ENCODE measurements at places on chromosomes 1 and 21.

DNA sequence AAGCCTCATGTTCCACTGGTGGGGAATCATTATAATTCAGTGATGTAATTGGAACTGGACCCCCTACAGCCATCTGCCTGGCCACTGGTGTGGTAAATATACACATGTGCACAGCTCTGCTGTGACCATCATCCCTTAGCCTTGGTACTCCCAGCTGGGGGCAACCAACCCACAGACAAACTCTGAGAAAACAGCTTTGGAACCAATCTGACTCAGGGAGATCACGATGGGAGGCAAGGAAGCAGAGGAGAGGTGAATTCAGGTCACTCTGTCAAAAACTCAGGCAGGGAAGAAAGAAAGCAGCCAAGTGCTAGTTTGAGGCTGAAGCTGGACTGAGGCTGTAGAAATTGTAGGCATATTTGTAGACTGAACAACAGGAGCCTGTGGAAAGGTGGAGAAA, 197.8 kb upstream of the GALNT2 start:
- DNase-seq, result no peak

DNA sequence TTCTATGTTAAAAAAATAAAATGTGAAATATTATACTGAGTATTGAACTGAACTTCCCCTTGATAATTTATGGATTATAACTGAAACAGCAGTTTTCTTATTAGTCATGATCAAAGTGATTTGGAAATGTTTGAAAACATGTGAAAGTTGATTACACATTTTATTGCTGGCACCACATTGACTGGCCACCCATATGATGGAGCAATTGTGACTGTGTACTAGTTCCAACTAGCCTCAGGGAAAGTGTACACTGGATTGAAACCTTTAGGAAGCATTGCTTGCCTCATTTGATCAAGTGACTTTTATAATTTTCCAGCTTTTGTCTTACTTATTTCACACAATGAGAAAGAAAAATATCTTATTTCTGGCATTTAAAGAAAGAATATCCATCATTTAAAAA, 128.0 kb upstream of the ADGRL2 start:
- no peak for DNase-seq

- no peak for DNase-seq
Measured at GRCh38 chr21:32061729-32062128, 188.9 kb downstream of the HUNK start.

- no peak for DNase-seq
Measured at GRCh38 chr1:153663211-153663610, 4.7 kb downstream of the SNAPIN start.

DNA sequence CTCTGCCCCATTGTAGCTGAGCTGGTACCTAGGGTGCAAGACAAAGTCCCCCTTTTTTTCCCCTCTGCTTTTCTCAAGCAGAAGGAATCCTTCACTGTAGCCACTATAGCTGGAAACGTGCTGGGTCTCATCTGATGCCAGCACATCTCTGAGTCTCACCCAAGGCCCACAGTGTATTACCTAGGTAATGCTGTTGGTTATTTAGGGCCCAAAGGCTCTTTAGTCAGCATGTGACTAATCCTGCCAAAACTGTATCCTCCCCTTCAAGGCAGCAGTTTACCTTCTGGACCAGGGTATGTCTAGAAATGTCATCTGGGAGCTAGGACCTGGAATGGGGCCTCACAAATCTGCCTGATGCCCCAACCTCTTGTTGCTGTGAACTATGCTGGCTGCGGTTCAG, 423.4 kb downstream of the NUF2 start:
- DNase-seq, result no peak

GRCh38 chr21:34796518-34797200, 127.9 kb downstream of the CLIC6 start:
- no peak for DNase-seq

- no peak for DNase-seq
Measured at GRCh38 chr21:42031816-42032215, 21.7 kb upstream of the ZBTB21 start.

DNA sequence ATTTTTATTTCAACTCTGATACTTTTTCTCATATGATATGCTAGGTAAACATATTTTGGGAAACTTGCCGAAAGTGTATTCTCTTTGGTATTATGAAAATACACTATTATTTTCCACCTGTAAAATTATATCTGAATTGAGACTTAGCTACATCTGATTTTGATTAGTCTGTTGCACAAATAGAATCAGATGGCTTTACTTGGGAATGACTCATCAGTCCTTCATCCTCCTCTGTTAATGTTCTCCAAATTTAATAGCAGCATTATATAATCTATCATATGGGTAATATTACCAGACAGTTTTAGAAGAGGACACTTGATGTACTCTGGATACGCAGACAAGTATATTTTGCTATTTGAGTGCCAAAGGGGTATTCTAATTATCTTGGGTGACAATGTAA, 245.3 kb downstream of the CTH start:
- DNase-seq, result no peak

DNA sequence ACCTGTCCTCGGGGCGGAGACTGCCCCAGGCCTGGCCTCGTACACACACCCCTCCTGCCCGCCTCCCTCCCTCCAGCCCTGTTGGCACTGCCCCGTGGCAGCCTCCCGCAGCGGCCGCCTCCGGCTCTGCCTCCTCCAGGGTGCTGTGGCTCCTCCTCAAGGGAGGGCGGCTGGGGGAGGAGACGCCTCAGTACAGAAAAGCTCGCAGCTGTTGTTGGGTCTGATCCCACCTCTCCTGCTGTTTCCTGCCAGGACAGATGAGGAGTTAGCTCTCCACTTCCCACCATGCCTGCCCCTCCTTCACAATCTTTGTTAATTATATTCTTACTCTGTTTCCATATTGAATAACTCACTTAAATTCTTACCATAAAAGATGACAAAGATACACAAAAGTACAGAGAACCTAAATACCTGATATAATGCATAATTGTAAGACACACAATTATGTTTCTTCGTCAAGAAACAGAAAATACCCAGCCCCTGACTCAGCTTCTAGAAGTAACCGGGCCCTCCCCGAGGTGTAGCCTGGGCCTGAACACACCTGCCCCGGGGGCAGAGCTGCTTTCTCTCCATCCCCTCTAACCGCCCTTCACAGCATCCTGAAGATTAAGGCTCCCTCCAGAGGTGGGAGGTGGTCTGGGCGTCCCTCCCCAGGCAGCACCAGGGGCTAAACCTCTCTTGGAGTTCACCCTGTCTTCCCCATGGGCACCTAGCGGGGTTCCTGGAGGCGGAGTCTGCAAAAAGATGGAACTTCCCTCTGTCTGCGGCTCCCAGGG, 30.6 kb upstream of the COL6A1 start:
- DNase-seq, result no peak

DNA sequence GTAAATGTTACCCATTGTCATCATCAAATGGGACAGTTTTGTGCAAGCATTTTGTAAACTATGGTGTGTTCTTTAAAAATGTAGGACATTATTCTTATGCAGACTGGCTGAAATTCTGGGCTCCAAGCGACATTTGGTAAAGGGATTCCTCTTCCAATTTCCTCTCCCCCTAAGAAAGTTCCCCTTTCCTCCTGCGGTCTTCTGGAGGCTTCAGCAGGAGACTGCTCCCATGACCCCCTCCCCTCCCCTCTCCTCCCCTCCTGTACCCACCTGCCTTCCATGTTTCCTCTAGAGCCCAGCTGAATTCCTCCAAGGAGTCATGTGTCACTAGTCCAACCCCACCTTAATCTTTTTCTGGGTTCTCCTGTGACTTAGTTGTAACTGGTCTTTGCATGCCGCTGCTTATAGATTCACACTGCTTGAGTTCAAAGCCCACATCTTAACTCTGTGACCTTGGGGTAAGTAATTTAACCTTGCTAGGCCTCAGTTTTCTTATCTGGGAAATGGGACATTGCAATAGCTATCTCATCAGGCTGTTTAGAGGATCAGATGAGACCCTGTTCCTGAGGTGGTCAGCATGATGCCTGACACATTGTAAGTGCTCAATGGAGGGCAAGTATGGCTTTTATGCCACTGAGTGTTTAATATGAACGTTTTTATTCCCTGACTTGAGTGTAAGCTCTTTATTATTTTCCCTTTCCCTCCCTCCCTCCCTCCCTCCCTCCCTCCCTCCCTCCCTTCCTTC, 69.9 kb upstream of the WDR26 start:
- DNase-seq, result no peak

- DNase-seq, result no peak
Measured at GRCh38 chr1:60615666-60616065, 466.7 kb upstream of the NFIA start.

DNA sequence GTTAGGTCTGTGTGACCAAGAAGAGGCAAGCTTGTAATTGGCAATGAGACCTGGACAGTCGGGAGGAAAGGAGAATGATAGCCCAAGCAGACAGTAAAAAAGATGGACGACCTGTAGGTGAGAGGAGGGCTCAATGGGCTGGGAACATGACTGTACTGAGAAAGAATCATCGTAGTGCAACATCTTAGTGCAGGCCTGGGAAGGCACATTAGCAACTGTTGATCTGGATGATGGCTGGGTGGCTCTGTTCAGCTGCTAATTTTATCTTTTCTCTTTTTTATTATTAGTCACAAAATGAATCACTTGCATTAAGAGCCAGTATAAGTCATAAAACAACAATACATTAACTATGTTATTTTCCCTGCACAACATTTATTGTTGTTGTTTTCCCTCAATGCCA, 32.9 kb downstream of the IFI44 start:
- no peak for DNase-seq

- DNase-seq, result no peak
Measured at GRCh38 chr1:234621657-234622335, 11.8 kb upstream of the IRF2BP2 start.

GRCh38 chr1:44407430-44408211, 2.6 kb downstream of the RNF220 start:
- DNase-seq, result no peak

GRCh38 chr1:30741239-30741894, 16.2 kb downstream of the LAPTM5 start:
- no peak for DNase-seq

DNA sequence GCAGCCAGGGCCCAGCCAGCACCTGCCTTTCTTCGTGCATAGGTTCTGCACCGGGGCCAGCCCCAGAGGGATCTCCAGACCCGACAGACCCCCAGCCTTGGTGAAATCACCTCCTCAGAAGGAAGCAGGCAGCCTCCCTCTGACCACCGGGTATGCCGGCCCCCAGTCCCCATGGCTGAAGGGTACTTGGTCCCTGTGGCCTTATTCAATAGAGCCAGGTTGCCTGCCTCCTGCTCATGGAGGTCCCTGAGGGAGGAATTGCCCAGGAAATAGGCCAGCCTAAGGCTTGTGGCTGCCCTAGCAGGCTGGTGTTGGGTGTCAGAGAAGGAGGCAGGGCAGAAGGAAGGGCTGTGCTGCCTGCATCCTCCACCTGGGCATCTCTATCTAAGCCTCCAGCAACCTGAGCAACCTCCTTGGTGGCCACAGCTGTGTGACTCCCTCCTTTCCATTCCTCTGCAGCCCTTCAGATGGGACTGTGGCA, 338.2 kb upstream of the VAMP3 start:
- DNase-seq, result no peak

DNA sequence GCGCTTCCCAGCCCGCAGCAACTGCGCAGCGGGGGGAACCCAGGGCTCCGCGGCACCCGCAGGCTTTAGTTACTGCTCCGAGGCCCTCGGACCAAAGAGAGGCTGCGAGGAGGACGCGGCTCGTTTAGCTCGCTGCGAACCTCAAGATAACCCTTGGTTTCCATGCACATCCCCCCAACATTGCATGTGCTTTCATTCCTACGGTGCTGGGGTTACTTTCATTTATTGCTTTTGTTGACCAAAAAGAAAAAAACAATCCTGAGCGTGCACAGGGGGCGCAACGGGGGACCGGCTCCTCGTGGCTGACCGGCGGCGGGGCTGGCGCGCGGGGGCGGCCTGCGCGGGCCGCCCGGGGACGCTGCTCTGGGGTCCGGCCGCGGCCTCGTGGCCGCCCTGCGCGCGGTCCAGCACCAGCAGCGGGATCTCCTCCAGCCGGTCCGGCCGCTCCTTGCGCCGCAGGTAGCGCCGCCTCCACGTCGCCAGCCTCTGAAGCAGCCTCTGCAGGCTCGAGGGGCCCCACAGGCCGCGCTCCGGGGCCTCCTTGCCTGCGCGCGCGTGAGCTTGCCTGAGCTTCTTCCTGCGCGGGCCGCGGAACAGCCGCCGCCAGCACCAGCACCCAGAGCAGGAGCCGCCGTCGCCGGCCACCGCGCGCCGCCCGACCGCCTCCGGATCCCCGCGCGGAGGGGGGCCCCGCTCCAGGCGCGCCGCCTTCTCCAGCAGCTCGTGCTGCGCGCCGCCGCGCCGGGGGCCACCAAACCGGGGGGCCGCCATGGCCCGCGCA, 77.4 kb downstream of the DESI2 start:
- no peak for DNase-seq

All from pons (tissue), 1 donor.